ENCODE measurements at places on chromosomes 6 and 20.

DNA sequence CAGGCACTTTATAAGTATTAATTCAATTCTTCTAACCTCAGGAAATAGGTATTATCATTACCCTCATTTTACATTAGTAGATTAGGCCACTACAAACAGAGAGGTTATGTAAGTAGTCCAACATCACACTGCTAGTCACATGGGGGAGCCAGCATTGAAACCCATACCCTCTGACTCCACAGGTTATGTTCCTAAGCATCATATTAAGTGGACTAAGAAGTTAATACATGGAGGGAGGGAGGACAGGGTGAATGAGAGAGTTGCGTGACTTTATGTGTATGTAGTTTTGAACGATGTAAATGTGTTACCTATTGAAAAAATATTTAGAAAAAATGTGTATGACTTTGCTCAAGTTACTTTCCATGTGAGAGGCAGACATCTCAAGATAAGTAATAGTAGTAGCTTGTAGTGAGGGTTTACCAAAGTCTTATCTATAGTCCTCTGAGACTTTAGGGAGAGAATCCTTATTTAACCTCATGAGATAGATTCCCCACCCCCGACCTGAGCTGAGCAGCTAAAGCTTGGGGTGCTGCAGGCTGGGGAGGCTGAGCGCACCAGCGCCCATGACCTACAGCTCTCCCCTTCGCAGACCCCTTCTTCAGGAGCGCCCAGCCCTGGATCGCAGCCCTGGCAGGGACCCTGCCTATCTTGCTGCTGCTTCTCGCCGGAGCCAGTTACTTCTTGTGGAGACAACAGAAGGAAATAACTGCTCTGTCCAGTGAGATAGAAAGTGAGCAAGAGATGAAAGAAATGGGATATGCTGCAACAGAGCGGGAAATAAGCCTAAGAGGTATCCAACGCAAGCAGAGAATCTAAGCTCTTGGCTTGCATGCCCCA, 7.5 kb downstream of the BTN3A2 start:
- no peak for DNase-seq

GRCh38 chr6:10633216-10633615, 61.2 kb downstream of the C6orf52 start:
- DNase-seq: no peak

DNA sequence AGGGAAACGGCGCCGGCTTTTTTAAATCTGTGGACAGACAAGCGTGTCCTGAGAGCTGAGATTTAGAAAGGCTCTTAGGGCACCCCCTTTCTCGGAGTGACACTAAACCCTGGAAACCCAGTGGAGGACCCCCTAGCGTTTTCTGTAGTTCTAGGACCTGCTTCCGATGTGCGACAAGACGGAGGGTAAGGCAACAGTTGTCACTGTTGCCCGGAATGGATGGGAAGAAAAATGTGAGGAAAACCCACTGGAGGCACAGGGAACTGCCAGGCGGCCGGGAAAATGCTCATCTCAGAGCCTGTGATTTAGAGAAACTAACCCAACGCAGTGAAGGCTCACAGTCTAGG, 551 bp upstream of the ATP5F1E start:
- no peak for DNase-seq

- no peak for DNase-seq
These were observed 119.1 kb upstream of the PDE10A start for GRCh38 chr6:165782134-165782533.

GRCh38 chr20:6583134-6583738, 184.2 kb upstream of the BMP2 start:
- no peak for DNase-seq

- DNase-seq: no peak
These were observed 55.3 kb downstream of the BACH2 start for GRCh38 chr6:90241229-90241880.

DNA sequence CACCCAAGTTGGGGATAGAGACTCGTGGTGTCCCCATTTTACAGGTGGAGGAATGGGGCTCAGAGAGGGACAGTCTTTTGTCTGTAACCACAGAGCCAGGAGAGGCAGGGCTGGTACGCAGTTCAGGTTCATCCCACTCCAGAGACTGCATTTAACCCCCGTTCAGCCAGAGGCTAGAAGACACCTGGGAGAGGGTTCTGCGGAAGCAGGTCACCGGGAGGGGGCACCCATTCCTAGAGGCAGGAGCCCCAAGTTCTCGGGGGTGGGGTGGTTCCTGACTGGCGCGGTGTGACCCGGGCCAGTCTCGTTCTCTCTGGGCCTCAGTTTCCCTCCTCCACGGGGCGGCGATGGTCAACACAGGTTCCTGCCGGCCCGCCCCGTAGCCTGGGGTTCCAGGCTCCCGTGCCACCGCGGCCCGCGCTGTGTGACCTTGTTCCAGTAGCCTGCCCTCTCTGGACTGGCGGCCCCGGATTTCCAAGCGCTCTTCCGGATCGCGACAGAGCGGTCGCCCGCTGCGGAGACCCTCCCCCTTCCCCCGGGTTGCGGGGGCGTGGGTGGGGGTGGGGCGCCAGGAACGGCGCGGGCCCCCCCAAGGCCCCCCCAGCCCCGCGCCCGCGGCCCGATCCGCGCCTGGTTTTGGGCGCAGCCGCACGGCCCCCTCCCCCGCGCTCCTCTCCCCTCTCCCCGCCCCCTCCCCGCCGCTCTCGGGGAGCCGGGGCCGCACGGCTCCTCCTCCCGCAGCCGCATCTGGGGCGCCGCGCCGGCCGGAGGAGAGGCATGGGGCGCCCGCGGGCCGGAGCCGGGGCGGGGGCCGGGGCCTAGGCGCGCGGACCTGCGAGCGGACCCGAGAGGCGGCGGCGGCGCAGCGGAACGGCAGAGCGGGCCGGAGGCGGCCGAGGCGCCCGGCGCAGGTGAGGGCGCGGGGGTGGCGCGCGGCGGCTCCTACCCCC, at the start of gene DLGAP4:
Gene DLGAP4 (plus strand): TSS at position 738 of the 950 bp plus-strand sequence. CDS start 125,379 bp downstream, outside the sequence.
- DNase-seq: no peak
